ENCODE measurements at places on chromosomes 1 and 21. TPM values are rescaled to one million over a fixed set of nuclear protein-coding genes. Genes with fewer than 3 reads are reported as not detected.

DNA sequence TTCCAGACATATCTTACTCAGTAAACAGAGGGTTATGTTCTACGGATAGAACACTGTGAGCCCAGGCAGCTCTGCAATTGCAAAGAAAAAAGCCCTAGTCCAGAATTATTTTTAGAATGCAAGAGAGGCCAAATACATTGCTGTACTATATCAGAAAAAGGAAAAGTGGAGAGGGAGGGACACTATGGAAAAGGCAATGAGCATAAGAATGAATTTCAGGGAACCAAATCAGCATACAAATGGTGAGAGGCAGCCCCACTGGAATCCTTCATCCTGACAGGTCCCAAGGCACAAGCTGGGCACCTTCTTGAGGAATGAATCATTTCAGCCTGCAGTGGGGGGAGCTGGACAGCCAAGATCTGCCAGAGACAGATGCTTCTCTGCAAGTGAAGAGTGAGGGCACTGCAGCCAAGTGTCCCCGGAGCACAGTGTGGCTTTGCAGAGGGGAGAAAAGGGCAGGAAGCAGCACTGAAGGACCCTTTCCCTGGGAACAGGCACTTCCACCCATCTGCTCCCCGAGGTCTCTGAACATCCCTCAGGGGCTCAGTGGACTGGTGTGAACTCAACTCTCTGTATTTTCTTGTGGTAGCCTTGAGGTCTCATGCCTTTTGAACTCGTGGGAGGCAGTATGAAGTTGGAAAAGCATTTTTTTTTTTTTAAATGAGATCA, 115.6 kb downstream of the XCL2 start:
- no peak for DNase-seq

DNA sequence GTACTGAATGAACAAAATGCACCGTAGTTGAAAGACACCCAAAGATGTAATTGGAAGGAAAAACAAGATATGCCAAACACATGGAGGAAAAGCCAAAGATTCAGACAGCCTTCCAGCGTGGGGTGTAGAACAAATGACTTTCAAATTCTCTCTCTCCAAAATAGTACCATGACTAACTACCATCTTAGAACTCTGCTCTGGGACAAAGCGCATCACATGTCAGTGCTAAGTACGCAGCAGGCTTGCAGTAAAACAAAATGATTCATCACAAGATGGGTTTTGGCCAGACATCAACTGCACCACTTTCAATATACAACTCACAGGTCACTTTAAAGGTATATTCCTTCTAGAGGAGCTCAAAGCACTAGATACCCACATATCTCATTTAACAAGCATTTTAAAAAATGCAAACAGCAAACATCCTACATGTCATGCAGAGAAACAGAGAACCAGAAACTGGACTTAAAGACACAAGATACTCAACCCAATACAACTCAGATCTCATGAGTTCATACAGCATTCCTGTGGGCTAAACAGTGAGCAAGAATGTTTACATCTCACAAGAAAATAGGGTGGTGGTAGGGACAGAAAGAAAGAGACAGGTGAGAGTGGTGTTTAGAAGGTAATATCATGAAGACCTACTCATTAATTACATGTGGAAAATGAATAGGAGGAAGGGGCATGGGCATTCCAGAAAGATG, 75.7 kb downstream of the BCAR3 start:
- DNase-seq = no peak

DNA sequence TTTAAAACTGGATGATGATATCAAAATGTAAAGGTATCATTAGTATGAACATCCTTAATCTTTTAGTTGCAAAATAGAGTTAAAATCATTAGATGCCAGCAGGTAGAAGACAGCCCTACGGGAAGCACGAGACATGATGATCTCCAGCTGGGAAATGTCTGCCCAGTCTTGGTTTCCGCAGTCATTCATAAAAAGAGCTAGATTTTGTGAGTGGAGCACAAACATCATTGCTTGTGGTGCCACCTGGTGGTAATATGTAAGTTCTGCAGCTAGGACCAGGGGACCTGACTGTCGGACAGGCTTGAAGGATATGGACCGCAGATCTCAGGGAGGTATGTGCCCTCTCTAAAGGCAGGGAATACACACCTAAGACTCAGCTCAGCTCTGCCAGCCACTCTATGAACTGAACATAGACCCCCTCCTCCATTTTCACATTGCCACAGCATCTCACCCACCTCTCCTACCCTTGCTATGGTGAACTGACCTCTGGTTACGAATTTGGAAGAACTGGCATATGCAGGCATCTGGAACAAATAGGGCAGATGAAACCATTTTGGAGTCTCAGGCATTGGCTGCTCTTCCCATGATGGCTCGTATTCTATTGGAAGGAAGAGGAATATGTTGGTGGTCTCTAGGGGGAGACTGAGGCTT, 9.2 kb downstream of the FCMR start:
- peak; percentile 73 for DNase-seq

GRCh38 chr1:81044708-81045107, 756.0 kb upstream of the ADGRL2 start:
- DNase-seq = no peak

Gene ESPN
- total RNA-seq = 4.3 TPM

Gene OLIG2
- not detected for total RNA-seq

DNA sequence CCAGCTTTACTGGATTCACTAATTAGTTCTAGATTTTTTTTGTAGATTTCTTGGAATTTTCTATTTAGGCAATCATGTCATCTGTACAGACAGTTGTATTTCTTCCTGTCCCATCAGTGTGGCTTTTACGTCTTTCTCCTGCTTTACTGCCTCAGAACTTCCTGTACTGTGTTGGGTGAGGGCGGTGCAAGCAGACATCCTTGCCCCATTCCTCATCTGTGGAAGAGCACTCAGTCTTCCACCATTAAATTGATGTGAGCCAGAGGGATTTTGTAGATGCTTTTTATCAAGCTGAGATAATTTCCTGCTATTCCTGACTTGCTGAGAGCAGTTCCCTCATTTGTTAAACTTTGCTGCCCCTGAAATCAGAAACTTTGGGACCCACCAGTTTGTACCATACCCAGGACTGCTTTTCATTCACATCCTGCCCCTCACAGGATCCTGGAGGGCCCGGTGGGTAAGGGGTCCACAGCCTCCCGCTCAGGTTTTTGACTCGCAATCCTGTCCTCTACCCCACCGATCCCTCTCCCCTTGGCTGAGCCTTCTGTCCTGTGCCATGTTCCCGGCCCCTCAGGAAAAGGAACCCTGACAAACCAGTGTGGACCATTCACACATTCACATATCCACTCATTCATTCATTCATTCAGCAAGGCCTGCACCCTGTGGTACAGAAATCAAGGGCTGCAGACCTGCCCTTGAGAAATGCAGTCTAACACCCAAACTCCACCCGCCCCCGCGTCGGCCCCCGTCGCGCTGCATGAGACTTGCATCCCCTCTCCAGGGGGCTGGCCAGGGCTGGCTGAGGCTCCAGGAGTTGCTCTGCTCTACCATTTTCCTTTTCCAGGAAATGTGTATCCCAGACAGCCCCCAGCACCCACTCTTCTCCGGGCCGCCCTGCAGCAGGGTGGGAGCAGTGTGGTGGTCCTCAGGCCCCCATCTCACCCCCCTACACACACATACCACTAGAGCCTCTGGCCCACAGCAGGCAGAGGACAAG, 246.5 kb upstream of the VAMP3 start:
- DNase-seq = no peak

Gene TSPAN2
- 1.7 TPM for total RNA-seq

- DNase-seq = peak; percentile 77
Measured at GRCh38 chr1:203340112-203340790, 10.7 kb downstream of the FMOD start.

Gene ATPAF1
- total RNA-seq = 34.5 TPM

Gene IL12RB2
- not detected for total RNA-seq

- DNase-seq = no peak
Measured at GRCh38 chr1:200317236-200317635, 92.6 kb downstream of the ZNF281 start.

GRCh38 chr1:55828044-55828443, 612.9 kb upstream of the USP24 start:
- no peak for DNase-seq

GRCh38 chr1:154155251-154155650, 378 bp upstream of the NUP210L start:
- peak; percentile 65 for DNase-seq

- DNase-seq = no peak
Measured at GRCh38 chr1:58739856-58740466, 40.1 kb upstream of the MYSM1 start.

DNA sequence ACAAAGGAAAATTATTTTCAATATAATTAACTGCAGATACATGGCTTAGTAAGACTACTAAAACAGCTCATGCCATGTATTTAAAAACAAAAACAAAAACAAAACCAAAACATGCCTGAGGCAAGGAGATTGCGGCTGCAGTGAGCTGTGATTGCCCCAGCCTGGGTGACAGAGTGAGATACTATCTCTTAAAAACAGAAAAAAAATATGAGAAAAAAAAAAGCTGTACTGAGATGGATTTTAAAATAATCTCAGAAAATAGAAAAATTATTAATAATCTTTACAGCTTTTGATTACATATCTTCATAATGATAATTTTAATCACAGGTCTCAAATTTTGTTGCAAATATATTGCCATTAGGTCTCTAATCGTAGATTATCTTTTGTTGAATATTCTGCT, 24.0 kb upstream of the LIN9 start:
- DNase-seq = no peak

GRCh38 chr1:203038891-203039608, 12.8 kb downstream of the PPFIA4 start:
- peak; percentile 64 for DNase-seq

DNA sequence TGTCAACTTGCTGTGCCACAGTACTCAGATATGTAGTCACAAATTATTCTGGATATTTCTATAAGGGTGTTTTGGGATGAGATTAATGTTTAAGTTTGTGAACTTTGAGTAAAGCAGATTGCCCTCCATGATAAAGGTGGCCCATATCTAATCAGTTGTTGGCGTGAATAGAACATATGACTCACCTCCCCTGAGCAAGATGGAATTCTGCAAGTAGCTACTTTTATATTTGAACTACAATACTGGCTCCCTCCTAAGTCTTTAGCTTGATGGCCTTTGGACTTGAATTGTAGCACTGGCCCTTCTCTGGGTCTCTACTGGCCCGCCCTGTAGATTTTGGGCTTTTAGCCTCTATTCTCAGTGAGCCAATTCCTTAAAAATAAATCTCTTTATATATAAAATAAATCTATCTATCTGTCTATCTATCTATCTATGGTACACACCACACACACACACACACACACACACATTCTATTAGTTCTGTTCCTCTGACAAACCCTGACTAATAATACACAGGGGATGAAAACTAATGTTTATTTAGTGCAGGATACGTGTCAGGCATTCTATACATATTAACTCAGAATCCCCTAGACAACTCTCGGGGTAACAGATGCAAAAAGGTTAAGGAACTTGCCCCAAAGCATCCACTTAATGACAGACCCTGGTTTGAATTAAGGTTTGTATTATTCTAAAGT, 37.9 kb upstream of the PDC start:
- no peak for DNase-seq

Gene PLA2G2A
- total RNA-seq = 30.0 TPM

DNA sequence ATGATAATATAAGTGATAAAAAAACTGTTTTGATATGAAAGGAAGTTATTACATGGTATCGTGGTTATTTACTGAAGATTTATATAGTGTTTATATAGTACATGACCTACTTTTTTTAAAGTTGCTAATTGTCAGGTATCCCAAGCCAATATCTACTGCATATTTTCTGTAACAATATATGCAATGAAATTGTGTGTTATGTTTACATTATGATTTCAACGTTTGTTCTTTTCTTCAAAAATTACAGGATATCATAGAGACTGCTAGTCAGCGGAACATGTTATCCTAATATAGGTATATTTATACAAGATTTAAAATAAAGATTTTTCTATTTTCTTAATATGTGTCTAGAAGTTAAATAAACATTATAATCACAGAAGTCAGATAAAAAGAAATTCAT, 167.5 kb upstream of the DPYD start:
- no peak for DNase-seq

DNA sequence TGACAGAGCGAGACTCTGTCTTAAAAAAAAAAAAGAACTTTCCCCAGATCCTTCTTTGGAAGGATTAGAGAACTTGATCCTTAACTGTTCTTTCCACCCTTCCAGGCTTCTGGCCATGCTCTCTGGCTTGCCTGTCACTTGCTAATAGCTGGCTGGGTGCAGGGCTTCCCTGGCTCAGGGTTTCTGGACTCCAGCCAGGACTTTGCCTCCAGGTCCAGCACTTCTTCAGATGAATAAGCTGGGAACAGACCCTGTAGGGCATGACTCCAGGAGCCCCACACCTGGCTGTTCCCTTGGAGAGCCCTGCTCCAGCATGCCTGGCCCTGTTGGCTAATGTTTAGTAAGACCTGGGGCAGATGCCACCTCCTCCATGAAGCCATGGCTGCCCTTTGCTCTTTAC, 3.3 kb upstream of the NT5C1A start:
- no peak for DNase-seq

DNA sequence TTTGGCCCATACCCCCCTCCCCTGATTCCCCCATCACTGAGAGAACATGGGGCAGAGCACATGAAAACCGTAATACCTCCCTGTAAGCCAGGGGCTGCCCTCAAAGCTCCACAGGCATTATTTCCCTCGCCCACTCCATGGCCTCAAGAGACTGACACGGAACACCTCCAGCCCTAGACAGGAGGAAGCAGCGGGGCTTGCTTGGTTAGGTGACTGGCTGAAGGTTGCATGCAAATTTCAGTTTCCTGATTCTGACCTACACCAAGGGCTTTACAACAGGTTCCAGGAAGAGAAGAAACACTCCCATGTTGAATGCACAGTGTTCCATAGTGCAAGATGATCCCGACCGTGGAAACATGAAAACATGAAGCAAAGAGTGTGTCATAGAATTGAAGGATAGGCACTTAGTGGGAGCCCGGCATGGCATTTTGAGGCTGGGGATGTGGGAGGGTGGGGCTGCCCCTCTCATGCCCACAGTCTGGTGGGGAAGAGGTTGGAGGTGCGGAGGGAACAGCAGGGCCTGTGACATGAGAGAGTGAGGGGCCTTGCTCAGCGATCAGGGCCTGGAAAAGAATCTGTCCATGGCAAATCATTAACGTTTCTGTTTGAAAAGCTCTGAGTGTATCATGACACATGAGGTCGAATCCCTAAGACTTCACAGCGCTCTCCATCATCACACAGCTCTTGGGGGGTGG, 33.5 kb downstream of the GPR137B start:
- no peak for DNase-seq

Gene RNPEP
- 116 TPM for total RNA-seq

GRCh38 chr1:234246638-234247116, 126.6 kb upstream of the COA6 start:
- DNase-seq = no peak

Gene ZNF683
- total RNA-seq = 1.3 TPM

DNA sequence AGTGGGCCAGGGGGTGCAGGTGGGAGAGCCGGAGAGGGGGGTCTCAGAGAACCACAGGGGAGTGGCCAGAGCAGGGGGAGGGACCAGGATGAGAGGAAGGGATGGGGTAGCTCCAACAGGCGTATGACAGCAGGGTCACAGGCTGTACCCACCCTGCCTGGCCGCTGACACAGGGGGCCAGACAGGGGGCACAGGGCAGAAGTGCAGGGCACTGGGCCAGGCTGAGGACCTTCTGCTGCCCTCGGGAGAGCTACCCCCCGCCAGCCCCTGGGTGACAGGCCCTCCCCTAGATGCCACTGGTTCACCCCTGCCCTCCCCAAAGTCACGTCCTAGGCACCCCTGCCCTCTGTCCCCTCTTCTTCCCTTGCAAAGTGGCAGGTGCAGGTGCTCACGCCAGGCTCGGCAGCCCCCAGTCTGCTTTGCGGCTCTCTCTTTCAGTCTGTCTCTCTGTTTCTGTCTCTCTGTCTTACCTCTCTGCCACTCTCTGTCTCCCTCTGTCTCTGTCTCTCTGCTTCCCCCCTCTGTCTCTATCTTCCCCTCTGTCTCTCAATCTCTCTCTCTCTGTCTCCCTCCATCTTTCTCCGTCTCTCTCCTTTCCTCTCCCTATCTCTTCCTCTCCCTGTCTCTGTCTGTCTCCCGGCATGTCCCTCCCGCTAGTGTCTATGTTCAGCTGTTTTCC, 48.5 kb downstream of the WNT9A start:
- no peak for DNase-seq

Data from upper lobe of left lung (tissue), 6 donors.